Ascending aorta (tissue), 2 donors: ENCODE measurements at places on chromosomes 7 and 10. TPM values are rescaled to one million over a fixed set of nuclear protein-coding genes. Genes with fewer than 3 reads are reported as not detected.

- H3K4me1 ChIP-seq, result peaks cover 8% of the 10 kb centered on the region
- peak; percentile 44 for DNase-seq
- no peak overlapping the region for H3K4me3 ChIP-seq
- H3K36me3 ChIP-seq, result no peaks in the 10 kb centered on the region
- H3K27me3 ChIP-seq, result no peaks in the 10 kb centered on the region
Measured at GRCh38 chr10:13834581-13835286, 248.0 kb downstream of the PRPF18 start.

The PROSER2 gene
- total RNA-seq, result 4.8 TPM

DNA sequence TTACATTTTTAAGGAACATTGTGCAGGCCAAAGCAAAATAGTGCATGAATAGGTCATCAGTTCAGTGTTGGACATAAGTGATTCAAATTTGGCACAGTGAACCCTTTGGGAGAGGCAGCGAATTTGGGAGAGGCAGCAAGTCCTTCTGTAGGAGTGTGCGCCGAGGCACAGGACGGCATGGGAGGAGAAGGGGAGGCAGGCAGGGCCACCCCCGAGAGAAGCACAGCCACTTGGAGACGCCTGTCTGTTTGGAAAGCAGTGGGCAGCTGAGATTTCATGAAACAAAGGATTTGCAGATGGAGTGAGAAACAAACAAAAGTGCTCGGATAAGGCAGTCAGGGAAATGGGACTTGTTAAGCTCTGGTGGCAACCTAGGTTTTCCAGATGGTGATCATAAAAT lies 30.6 kb downstream of the VIPR2 start:
- no peak overlapping the region for H3K27ac ChIP-seq
- no peaks in the 10 kb centered on the region for H3K27me3 ChIP-seq
- no peak for DNase-seq
- no peak overlapping the region for H3K4me3 ChIP-seq

GRCh38 chr7:95690367-95690947 lies 81.9 kb upstream of the DYNC1I1 start:
- no peaks in the 10 kb centered on the region for H3K36me3 ChIP-seq
- DNase-seq, result no peak
- H3K27me3 ChIP-seq, result no peaks in the 10 kb centered on the region

- H3K27ac ChIP-seq, result no peak overlapping the region
- no peak for DNase-seq
- no peaks in the 10 kb centered on the region for H3K4me1 ChIP-seq
- no peaks in the 10 kb centered on the region for H3K27me3 ChIP-seq
- H3K4me3 ChIP-seq, result no peak overlapping the region
- H3K36me3 ChIP-seq, result no peaks in the 10 kb centered on the region
Measured at GRCh38 chr7:41010418-41010817, 692.5 kb downstream of the INHBA start.

DNA sequence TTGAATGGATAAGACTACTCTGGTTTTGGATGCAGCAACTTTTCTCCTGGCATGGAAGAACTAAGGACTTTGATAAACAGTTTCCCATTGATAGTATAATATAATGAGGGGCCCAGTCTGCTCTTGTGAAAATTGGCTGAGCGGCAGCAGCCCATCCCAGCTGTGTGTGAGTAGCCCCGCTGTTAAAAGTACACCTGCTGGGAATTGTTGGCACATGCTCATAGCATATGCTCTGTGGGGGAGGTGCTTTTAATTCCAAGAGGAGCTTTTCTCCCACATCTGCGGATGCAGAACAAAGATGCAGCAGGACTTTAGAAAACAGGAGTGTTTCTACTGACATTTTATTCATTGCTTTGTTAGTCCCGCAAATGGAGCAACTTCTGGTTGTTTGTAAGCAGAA lies 19.0 kb downstream of the SRI start:
- no peak for DNase-seq
- H3K4me3 ChIP-seq, result no peak overlapping the region
- H3K27ac ChIP-seq, result no peak overlapping the region
- peaks cover 20% of the 10 kb centered on the region for H3K36me3 ChIP-seq
- H3K4me1 ChIP-seq, result no peaks in the 10 kb centered on the region

The ECHDC3 gene
- total RNA-seq, result 12.2 TPM

DNA sequence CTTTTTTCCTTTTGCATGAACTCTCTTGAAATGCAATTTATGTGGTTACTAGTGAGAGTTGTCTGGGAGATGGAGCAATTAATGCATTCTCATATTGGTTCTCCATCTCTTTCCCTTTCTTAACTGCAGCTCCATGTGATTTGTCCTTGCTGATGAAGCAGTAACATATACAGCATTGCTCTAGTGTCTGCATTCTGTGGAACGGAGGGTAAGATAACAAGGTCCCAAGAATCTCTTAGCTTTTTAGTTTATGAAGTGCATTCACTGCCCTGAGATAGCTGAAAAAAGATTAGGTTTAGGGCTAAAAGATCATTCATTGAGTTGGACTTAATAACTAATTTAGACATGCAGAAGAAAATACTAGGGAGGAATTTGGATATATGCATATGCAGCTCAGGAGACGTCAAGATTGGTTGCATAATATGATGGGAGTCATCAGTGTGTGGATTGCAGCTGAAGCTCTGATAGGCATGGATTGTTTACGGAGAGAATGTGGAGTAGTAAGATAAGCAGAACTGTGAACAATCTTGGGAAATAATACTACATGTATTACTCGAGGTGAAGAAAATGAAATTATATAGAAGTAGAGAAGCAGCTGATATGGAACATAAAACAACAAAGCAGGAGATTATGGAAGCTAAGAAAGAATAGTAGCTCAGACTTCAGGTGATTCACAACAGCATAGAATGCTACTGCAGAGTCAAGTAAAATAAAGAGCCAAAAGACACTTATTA lies 404.7 kb downstream of the ARL4A start:
- DNase-seq, result no peak
- no peaks in the 10 kb centered on the region for H3K4me1 ChIP-seq
- no peaks in the 10 kb centered on the region for H3K27me3 ChIP-seq
- H3K27ac ChIP-seq, result no peak overlapping the region

GRCh38 chr7:118245267-118246040 lies 20.9 kb downstream of the ANKRD7 start:
- H3K36me3 ChIP-seq, result no peaks in the 10 kb centered on the region
- no peak overlapping the region for H3K4me3 ChIP-seq
- DNase-seq, result no peak
- H3K27ac ChIP-seq, result no peak overlapping the region
- no peaks in the 10 kb centered on the region for H3K4me1 ChIP-seq

GRCh38 chr7:112272921-112273561 lies 66.5 kb downstream of the ZNF277 start:
- H3K4me1 ChIP-seq, result no peaks in the 10 kb centered on the region
- no peaks in the 10 kb centered on the region for H3K27me3 ChIP-seq
- no peaks in the 10 kb centered on the region for H3K36me3 ChIP-seq
- DNase-seq, result no peak

The PPP1R17 gene
- not detected for total RNA-seq

The SLC18A3 gene
- not detected for total RNA-seq

- DNase-seq, result no peak
- peaks cover 3% of the 10 kb centered on the region for H3K4me1 ChIP-seq
- H3K36me3 ChIP-seq, result peaks cover 24% of the 10 kb centered on the region
- no peaks in the 10 kb centered on the region for H3K27me3 ChIP-seq
- H3K4me3 ChIP-seq, result no peak overlapping the region
- H3K27ac ChIP-seq, result no peak overlapping the region
Measured at GRCh38 chr7:32588657-32589056, 93.4 kb downstream of the AVL9 start.

The ZSWIM8 gene
- total RNA-seq, result 106 TPM

DNA sequence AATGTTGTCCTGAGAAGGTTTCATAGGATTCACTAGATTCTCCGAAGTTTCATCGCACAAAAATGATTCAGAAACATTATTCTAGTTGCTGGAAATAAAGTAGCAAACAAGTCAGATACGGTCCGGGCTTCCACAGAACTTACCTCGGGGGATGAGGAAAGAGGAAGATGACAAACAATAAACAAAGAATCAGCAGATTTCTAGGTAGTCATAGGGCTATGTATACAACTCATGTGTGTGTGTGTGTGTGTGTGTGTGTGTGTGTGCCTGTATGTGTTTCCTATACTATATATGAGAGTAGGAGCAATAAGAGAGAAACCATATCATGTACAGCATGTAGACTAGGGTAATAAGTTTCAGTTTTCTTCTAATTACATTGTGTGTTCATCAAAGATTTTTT lies 16.5 kb downstream of the TMEM236 start:
- no peak for DNase-seq
- no peak overlapping the region for H3K27ac ChIP-seq
- no peaks in the 10 kb centered on the region for H3K36me3 ChIP-seq
- H3K4me1 ChIP-seq, result no peaks in the 10 kb centered on the region
- H3K27me3 ChIP-seq, result no peaks in the 10 kb centered on the region
- H3K4me3 ChIP-seq, result no peak overlapping the region

The TEX47 gene
- not detected for total RNA-seq

DNA sequence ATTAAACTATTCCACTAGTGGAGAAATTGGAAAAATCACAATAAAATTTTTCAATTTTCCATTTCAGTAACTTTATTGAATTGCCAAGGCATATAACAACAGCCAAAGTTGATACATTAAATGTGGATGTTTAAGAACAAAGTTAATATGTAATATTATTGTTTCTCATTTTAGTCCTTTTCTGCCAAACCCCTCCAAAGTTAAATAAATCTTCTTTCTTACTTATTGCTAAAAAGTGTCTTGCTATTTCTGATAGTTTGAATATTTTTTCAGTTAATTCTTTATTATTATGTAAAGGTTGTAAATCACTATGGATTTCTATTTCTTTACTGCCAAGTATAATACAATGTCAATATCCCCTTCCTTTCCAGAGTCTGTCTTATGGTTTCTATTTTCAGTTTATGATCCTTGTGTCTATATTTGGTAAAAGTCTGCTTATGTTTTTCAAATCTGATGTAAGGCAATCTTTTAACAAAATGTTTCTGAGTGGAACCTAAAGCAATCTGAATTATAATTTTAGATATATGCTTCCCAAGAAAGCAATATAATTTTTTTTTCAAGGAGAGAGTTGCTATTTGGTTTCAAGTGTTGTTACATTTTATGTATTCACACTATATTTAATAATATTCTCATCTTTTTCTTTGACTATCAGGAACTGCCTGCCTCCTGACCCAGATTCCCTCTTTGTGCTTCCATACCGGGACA lies 80.3 kb upstream of the RHOBTB1 start:
- H3K4me1 ChIP-seq, result no peaks in the 10 kb centered on the region
- no peaks in the 10 kb centered on the region for H3K27me3 ChIP-seq
- no peaks in the 10 kb centered on the region for H3K36me3 ChIP-seq
- no peak overlapping the region for H3K4me3 ChIP-seq
- no peak overlapping the region for H3K27ac ChIP-seq

GRCh38 chr7:157751406-157751805 lies 414.6 kb downstream of the DNAJB6 start:
- H3K27me3 ChIP-seq, result no peaks in the 10 kb centered on the region
- no peak overlapping the region for H3K4me3 ChIP-seq
- DNase-seq, result no peak
- H3K4me1 ChIP-seq, result no peaks in the 10 kb centered on the region

- no peak for DNase-seq
- H3K27me3 ChIP-seq, result no peaks in the 10 kb centered on the region
- no peak overlapping the region for H3K4me3 ChIP-seq
Measured at GRCh38 chr10:8583096-8583495, 528.6 kb downstream of the GATA3 start.

The DLX5 gene
- not detected for total RNA-seq

The PLXNA4 gene
- total RNA-seq, result 27.1 TPM

DNA sequence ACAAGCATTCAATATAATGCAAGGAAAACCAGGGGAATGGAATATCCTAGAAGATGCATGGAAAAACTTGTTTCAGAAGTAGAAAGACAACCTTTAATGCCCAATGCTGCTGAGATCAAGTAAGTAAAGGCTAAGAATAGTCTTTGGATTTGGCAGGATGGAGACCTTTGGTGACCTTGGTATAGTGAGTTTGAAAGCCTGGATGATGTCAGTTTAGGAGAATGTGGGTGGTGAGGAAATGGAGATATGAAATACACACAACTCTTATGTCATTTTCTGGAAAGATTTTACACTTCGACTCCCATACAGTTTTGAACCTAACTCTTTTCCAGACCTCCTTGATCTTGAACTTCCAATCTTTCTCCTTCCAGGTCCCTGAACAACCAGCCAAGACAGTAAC lies 185.7 kb downstream of the TFEC start:
- no peaks in the 10 kb centered on the region for H3K4me1 ChIP-seq
- no peaks in the 10 kb centered on the region for H3K27me3 ChIP-seq
- H3K36me3 ChIP-seq, result no peaks in the 10 kb centered on the region
- no peak for DNase-seq
- no peak overlapping the region for H3K27ac ChIP-seq

GRCh38 chr10:26557641-26558014 lies 119.5 kb downstream of the APBB1IP start:
- H3K4me1 ChIP-seq, result no peaks in the 10 kb centered on the region
- H3K36me3 ChIP-seq, result no peaks in the 10 kb centered on the region
- no peaks in the 10 kb centered on the region for H3K27me3 ChIP-seq
- DNase-seq, result no peak
- no peak overlapping the region for H3K4me3 ChIP-seq

DNA sequence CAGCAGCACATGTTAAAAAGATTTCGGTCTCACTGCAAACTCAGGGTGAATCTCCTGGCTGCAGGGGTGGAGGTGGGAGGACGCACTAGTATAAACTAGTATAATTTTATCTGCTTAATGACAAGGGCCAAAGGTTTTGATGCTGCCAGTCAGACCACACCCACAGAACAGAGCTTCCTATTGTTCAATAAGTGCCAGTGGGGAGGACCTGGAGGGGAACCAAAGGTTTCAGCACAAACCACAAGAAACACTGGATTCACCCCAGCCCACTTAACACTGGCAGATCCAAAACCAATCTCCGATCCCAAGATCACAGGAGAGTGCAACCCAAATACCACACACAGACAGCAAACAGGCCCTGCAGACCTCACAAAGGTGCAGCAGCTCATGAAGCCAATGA lies 6.6 kb downstream of the VOPP1 start:
- H3K36me3 ChIP-seq, result no peaks in the 10 kb centered on the region
- DNase-seq, result no peak
- no peaks in the 10 kb centered on the region for H3K27me3 ChIP-seq
- H3K27ac ChIP-seq, result no peak overlapping the region
- no peak overlapping the region for H3K4me3 ChIP-seq

GRCh38 chr7:41037691-41038090 lies 665.2 kb downstream of the INHBA start:
- H3K27ac ChIP-seq, result no peak overlapping the region
- no peak overlapping the region for H3K4me3 ChIP-seq
- no peaks in the 10 kb centered on the region for H3K27me3 ChIP-seq
- no peaks in the 10 kb centered on the region for H3K4me1 ChIP-seq
- no peak for DNase-seq

GRCh38 chr10:74243067-74243466 lies 92.0 kb downstream of the ADK start:
- H3K4me3 ChIP-seq, result no peak overlapping the region
- no peaks in the 10 kb centered on the region for H3K27me3 ChIP-seq
- DNase-seq, result no peak
- H3K36me3 ChIP-seq, result peaks cover 3% of the 10 kb centered on the region
